GM12891 (cell line): ENCODE measurements at places on chromosomes 7 and 10.

DNA sequence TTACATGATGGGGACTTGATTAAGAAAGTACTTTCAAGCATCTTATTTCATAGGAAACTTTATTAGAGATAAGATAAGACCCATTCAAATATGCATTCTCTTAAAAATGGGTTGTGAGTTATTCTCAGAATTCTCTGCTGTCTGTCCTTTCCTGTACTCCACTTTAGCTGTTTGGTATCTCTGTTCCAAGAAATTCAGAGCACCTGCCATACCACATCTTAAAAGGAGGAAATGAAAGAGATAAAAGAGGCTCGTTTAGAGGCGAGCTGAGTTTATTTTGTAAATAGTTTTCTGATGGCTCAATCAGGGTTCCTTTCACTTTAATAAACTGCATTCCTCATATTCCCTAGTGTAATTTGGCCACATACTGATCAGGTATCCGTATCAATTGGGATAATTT is 87.2 kb downstream of the MDFIC start:
- DNase-seq = no peak

- no peak for DNase-seq
These were observed 190.6 kb downstream of the PTPN20 start for GRCh38 chr10:47101807-47102206.

DNA sequence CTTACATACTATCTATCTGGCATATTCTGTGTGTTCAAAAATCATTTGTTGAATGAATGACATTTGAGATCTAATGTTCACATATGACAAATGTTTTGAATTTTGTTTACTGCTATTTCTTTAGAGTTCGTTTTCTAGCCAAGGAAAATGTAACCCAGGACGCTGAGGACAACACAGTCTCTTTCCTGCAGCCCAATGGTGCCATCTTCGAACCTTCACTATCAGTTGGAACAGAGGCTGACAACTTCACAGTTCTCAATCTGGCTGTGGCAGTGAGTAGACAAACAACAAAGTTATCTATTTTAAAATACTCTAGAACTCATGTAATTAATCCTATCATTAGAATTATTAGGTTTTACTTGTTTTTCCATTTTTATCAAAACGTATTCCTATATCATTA is 22.5 kb downstream of the CD36 start:
- no peak for DNase-seq

DNA sequence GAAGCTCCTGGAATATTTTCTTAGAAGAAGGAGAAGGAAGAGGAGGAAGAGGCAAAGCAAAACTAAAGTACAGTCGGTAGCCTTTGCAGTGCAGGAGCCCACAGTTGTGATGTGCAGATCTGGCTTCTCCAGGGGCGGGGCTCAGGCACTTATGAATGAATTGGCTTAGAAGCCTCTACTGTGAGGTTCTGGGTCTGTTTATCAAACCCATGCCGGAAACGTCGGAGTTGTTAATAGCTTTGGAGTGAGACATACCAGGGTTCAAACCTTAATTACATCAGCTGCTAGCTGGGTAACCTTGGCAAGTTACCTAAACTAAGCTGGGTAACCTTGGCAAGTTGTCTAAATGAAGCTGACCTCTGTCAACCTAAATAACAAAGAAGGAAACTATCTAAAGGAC is 89.3 kb upstream of the PITRM1 start:
- no peak for DNase-seq

DNA sequence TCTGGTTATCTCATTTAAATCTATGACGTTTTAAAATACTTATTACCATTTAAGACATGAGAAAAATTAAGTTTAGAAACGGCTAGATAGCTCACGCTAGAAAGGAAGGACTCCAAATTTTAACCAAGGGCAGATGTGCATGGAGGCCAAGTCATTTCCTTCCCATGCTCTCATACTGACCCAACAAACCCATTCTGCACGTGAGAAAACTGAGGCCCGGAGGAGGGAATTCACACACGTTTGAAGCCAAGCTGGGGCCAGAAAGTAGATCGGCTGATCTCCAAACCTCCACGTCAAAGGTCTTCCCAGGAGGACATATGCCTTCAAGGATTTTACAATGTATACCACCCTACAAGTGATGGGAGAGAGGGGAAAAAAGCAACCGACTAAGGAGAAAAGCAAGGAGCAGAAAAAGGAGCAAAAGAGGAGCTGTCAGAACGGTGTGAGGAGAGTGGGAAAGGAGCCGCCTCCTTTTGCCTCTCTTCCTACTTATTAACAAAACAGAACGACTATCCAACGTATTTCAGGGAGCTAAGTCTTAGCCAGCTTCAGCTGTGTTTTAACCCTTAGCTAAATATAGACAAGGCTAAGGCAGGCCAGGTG is 645 bp upstream of the SIRT1 start:
- no peak for DNase-seq

DNA sequence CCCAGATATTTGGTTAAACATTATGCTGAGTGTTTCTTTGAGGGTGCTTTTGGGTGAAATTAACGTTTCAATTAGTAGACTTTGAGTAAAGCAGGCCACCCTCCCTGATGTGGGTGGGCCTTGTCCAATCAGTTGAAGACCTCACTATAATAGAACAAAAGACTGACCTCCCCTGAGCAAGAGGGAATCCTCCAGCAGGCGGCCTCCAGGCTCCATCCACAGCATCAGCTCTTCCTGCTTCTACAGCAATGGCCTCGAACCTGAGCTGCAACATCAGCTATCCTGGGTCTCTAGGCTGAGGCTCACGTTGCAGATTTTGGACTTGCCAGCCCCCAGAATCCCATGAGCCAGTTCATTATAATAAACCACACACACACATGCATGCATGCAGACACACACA is 104.2 kb downstream of the PFKFB3 start:
- DNase-seq = no peak
